ENCODE measurements at places on chromosomes 1 and 21.
A peak's percentile ranks its signal among the peaks of the same experiment; 100 is the strongest.

DNA sequence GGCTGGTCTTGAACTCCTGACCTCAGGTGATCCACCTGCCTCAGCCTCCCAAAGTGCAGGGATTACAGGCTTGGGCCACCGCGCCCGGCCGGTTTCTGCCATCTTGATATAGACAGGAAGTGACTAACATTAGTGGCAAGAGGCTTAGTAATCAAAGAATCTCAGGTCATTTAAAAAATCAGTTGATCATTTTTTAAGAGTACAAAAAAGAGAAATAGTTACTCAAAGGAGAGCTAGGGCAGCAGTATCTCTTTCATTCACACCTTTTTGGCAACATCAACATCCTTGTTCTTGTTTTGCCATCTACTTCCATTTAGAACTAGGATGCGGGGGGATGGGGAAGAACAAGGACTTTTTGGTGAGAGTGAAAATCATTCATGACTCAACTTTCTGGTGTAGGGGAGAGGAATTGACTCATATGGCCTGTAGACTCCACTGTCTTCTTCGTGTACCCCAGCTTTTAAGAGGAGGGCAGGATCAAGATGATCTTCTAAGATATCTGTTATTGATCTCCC lies 8.8 kb downstream of the FCRLB start:
- DNase-seq: no peak

GRCh38 chr1:45348966-45349677 lies 8.9 kb upstream of the MUTYH start:
- DNase-seq: no peak

DNA sequence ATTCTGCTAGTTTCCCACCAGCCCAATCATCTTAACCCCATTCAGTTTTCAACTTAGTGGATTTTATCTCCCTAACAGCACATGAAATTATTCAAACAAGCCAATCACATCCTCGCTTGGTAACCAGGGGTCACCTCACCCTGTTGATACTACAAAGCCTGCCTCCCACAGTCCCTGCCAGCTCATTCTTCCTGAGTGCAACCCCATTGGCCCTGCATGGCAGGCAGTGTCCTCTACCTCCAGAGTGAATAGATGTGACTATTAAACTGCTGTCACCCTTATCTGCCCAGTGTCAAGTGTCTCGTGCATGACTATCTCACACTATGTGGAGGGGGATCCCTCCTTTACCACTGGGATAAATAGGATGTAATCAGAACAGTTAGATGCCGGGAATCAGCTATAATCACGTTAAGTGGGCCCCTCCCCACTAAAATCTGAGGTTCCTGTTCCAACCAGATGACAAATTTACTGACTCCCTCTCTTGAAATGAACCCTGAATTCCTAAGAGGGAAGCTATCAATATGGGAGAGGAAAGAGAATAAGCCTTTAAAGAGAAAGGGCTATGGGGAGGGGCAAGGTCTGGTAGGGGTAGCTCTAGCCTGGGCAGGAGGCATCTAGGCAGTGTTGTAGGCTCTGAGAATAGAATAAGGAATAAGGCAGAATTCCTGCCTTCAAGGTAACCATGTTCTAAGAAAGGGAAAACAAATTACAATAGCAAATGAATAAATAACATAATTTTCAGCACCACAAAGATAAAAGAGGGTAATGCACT lies 155.9 kb downstream of the SLC30A10 start:
- DNase-seq: no peak

DNA sequence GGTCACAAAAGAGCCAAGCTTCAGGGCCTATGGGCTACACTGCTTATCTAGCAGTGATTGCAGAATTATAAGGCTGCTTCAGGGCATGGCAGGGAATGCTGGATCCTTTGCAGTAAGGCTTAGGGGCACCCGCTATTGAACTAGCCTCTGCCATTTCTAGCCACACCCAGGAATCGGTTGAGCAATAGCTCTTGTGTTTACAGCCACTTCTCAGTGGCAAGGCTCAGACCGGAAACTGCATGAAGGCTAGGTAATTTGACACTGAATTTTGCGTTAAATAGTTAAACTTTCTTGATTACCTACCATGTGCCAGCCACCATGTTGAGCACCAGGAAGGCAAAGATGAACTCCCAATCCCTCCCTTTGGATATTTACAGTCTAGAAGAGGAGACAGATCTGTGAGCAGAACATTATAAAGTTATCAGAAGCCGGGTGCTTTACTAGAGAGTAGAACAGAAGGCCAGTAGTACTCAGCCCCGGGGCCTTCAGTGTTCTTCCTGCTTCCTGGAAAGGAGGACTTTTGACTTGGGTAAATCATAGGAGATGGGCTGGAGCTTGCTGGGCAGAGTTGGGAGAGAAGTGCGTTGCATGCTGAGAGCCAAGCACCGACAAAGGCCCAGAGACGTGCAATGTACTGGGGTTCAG lies 98.6 kb upstream of the LPGAT1 start:
- no peak for DNase-seq

- peak; percentile 44 for DNase-seq
Measured at GRCh38 chr1:6246497-6247467, 2.8 kb downstream of the HES3 start.

- DNase-seq: no peak
Measured at GRCh38 chr21:34004974-34005373, 68.4 kb upstream of the MRPS6 start.

DNA sequence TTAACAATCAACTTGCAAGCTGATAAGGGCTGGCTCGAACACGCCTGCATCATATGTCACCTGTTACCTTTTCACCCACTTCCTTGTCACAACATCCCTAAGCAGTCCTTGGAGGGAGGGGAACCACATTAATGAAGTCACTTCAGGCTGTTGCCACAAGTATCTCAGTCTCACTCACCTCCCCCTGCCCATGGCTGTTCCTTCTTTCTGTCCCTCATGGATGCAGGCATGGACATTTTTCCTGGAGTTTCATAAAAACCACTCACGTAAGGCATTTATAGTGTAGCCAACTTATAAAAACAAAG lies 76.8 kb upstream of the ANGPTL1 start:
- DNase-seq: no peak

- DNase-seq: peak; percentile 22
Measured at GRCh38 chr1:65319141-65319540, 9.8 kb downstream of the DNAJC6 start.

- DNase-seq: no peak
Measured at GRCh38 chr1:165661703-165662102, 30.7 kb downstream of the MGST3 start.

DNA sequence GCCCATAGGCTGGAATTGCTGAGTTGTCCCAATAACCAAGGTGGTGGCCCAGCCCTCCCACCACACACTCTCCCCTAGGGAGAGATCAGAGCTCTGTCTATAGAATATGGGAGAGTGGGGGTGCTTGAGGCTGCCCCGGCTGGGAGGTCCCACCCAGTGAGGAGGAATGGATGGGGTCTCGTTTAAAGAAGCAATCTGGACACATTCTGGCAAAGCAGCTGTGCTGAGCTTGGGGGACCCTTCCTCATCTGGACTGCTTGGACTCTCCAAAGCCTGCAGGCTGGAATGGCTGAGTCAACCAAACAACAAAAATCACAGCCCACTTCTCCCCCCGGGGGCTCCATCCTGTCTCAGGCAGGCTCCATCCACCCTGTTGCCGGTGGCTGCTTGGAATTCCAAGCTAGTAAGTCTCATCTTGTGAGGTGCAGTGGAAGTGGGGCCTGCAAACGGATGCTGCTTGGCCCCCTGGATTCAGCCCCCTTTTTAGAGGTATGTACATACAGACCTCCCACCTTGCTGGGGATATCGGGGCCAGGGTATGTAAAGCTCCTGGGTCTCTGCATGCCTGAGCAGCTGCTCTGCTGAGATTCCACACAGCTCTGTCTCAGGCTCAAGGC lies 67.1 kb upstream of the FAM78B start:
- no peak for DNase-seq

DNA sequence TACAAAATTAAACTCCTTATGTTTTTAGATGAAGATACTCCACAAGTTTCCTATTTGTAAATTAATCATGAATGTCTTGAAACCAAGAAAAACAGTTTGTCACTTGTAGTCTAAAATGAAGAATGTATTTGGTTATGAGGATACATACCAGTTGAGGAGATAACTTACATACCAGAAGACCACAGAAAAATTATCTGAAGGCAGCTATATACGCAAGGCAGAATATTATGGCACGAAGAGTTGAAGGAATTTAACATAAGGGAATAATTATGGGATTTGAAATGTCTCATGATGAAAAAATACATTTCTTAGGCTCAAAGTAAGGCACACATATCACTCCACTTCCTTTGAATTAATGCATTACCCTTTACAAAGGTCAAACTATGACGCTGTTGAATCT lies 73.3 kb downstream of the IFI44 start:
- no peak for DNase-seq

DNA sequence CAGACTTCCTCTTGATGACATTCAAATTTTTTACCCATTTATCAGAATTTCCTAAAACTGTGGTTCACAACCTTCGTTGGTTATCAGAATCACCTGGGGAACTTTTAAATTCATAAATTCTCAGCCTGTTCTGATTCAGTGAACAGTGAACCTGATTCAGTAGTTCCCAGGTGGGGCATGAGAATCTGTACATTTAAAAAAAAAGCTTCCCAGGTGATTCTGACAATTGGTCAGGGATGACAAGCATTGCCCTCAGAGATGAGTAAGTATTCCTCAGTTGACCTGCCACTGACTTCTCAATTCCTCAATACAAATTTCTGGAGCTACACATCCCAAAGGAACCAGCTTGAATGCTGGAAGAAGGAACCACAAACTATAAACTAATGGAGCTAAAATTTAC lies 23.5 kb upstream of the CR2 start:
- DNase-seq: no peak

- DNase-seq: no peak
Measured at GRCh38 chr1:224498574-224499170, 64.1 kb upstream of the WDR26 start.

DNA sequence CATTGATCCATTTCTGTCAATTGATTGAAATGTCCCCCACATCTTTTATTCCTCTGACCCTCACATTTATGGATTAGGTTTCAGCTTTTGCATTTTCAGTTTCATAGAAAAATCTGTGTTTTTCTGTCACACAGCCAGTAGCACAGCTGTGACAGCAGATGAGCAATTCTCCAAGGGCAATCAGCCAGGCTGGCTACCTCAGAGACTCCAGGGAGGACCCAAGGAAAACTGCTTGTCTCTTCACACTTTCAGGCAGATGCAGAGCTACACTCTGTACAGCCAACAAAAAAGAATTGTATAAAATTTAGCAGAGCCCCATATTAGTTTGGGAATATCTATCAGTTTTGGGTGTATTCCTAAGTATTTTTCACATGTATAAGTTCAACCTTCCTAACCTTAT lies 257.2 kb downstream of the LRRC7 start:
- peak; percentile 49 for DNase-seq

GRCh38 chr1:201251851-201252430 lies 31.4 kb upstream of the PKP1 start:
- DNase-seq: no peak

DNA sequence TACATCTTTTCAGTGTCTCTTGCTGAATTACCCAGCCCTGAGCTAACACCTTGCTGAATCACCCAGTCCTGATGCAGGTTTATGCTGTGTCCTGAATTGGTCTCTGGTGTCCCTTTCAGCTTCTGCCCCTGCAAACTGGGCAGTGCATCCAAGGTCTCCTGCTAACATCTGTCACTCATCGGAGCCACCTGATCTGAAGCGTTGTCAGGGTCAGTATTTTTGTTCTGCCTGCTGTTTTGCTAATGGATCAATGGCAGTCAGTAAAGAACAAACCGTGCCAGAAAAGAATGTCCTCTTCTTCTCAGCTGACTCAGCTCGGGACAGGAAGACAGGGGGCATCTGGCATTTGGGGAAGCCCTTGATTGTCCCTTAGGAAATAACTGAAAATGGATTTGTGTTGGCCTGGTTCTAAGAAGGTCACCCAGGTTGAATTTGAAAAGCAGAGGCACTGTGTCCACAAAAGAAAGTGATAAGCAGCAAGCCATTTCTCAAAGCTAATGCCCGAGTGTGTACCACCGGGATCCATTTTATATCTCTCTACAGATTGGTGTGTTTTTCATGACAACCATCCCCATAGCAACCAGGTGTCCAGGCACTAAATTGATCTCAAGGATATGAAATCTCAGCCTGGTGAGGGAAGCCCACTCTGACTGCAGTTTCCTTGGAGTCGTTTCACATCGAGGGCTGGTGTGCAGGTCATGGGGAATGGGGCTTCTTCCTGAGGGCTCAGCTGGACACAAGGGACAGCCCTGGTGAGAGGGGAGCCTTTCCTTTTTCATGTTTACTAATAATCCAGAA lies 109.7 kb upstream of the IRF2BP2 start:
- no peak for DNase-seq

DNA sequence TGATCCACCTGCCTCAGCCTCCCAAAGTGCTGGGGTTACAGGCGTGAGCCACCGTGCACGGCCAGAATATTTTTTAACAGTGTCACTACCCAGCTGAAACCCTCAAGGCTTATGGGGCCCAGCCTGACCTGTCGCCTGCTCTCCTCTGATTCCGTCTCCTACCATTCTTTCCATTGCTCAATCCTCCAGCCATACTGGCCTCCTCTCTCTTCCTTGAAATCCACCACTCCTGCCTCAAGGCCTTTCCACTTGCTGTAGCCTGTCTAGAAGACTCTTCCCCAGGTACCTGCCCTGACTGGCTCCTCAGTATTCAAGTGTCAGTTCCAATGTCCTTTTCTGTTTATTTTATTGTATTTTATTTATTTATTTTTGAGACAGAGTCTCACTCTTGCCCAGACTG lies 53.9 kb downstream of the YARS1 start:
- no peak for DNase-seq

- DNase-seq: no peak
Measured at GRCh38 chr1:229384822-229385221, 42.0 kb upstream of the CCSAP start.

DNA sequence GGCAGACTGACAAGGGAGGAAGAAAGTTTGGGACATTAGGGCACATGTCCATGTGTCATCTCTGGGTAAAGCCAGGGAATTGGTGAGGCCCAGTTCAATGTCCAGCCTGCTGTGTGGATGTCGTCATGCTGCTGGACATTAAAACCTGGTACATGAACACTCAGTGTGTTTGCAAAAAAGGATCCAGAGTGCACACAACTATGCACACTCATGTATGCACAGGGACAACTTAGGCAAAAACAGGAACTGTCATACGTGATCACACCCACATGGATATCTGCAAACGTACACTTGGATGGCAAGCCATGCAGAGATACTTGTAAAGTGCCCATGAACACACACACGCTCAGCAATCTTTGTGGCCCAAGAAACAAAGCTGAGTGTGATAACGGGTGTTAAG lies 47.9 kb upstream of the NEK2 start:
- DNase-seq: no peak

DNA sequence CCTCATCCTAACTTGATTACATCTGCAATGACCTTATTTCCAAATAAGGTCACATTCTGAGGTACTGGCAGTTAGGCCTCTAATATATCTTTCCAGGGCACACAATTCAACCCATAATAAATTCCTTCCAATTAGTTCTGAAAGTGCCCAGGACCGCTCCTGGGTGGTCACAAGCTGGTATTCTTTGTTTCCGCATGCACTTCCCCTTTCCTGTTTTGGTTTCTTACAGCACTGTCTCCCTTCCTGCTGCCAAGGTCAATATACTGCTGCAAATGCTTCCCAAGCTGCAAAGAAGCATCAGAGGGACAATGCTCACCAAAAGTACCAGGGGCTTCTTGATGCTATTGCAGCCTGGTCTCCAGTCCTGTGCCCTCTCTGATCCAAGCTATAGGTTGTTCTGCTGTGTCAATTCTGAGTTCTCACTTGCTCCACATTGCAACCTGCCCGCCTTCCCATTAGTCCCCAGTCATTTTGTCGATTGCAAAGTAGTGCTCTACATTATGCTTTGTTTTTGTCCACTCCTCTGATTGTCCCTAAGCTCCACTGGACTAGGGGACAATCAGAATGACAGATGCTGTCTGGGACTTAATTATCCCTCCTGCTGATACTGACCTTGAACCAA lies 13.9 kb upstream of the XPR1 start:
- DNase-seq: no peak

Measured in occipital lobe (tissue), 3 donors.